Stimulated activated CD8-positive, alpha-beta memory T cell treated with anti-CD3 and anti-CD28 coated beads, Interleukin-4, amount 100 ng/mL, for 1 hour (primary cell): ENCODE measurements at places on chromosomes 3 and 15.

DNA sequence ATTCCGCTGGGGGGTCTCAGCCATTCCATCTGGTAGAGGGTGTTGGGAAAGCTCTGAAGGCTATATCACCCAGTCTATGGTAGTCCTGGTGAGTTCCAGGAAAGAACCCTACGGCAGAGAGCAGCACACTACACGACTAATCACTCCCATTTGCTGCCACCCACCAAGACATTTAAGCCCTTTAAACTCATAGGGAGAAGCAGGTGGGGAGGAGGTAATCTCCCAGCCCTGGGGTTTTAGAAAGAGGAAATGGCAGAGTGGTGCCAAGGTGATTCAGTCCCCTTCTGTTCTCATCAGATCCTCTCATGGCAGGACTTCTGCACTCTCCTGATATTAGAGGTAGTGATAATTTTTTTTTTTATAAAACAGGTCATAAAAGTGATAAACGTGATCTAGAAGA is 10.6 kb upstream of the VWA5B2 start:
- no peak for DNase-seq

DNA sequence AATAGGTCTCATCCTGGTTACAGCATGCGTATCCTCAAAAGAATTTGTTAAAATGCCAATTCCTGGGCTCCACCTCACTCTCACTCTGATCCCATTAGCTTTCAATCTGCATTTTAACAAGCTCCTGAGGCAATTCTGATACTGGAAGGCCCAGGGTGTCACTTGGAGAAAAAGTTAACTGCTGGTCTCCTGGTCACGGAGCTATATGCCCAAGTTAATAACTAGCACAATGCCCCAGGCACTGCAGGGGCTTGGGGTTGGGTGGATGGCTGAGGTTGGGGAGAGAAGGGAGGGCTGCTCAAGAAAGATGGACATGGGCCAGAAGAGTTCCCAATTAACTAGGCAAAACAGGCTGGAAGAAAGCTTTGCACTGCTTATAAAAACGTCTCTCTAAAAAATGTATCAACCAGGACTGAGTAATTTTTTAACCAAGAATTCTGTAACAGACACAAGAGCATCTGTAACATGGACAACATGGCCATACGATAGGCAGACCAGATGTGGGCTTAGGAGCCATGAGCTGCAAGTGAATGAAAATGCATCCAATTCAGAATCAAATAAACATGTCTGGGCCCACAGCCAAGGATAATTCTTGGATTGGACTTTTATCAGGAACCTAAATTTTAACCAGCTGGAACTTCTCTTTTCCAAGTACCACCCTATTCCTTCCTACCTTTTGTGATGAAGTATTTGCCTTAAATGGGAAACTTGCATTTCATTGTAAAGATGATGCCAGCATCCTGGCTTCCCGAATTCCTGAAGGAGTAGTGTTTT is 4.2 kb downstream of the IL17RD start:
- no peak for DNase-seq

- no peak for DNase-seq
Observed at GRCh38 chr3:10770981-10771380, 45.0 kb upstream of the SLC6A11 start.

DNA sequence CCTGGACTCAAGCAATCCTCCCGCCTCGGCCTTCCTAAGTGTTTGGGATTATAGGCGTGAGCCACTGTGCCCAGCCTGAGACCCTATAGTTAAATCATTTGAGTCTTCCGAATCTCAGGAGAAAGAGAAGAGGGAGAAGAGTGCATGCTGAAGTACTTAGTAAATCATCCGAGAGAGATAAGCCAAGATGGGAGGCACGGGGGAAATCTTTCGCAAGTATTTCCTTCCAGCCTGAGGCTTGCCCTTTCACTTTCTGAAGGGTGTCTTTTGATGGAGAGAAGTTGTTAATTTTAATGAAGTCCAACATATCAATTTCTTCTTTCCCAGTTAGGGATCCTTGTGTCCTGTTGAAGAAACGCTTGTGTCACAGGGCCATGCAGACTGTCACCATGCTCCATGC is 97.1 kb upstream of the SLC6A6 start:
- DNase-seq = no peak

DNA sequence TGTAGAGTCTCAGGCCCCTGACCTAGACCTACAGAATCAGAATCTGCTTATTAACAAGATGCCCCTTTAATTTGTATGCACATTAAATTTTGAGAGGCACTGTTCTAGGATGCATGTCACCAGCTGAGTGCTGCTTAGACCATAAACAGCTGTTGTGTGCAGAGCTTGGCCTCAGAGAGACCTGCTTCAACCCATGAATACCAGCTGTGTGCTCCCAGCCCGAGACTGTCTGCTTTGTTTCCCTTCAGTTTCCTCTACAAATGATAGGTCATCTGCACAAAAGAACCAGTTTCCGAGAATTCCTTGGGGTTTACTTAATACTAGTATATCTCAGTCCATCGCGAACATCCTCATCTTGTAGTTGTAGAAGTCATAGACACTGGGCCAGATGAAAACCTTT is 158.5 kb upstream of the PFN2 start:
- DNase-seq = no peak

- DNase-seq = no peak
Observed at GRCh38 chr3:62688050-62688449, 187.2 kb downstream of the CADPS start.

GRCh38 chr3:99919694-99920093 is 102.0 kb downstream of the CMSS1 start:
- no peak for DNase-seq

GRCh38 chr15:101657171-101657570 is 5.0 kb upstream of the TM2D3 start:
- DNase-seq = no peak

- no peak for DNase-seq
Observed at GRCh38 chr3:197498499-197499241, 57.1 kb downstream of the BDH1 start.

DNA sequence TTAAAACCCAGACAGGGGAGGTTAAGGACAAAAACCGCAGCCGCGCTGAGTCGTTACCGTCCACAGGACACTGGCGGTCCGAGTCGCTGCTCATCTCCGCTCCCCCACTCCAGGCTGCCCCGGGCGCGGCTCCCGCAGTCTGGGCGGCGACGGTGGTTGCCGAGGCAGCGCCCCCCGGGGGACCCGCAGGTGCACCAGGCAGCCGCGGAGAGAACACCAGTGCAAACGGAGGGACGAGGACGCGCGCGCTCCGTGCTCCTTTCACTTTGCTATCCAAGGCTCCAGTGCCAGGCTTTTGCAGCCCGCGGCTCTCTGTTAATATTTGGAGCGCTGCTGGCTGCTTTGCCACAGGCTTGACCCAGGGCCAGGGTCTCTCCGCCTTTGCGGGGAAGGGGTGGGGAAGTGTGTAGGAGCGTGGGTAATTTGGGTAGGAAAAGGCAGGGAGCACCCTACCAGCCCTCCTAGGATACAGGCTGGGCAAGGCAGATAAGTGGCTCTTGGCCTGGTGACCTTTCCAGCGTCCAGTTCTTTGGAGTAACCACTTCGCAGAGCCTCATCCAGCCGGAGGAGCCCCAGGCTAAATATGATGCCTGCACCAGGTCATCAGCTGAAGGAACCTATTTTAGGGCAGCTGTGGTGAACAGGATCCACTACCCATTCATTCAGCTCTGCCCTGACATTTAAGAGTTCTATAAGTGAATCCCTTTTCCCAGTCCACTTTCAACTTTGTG is at the start of gene GADL1:
TSS of gene GADL1 (minus strand) at position 141 of the 731 bp plus-strand sequence. CDS start at position 94, 47 bp downstream.
- DNase-seq = no peak
